Cerebellum (tissue), 4 donors: ENCODE measurements at places on chromosomes 7 and 10. TPM values are rescaled to one million over a fixed set of nuclear protein-coding genes. Genes with fewer than 3 reads are reported as not detected.

- DNase-seq: no peak
These were observed 228.8 kb downstream of the TMEM178B start for GRCh38 chr7:141302617-141303016.

The INA gene
- total RNA-seq: 160 TPM

DNA sequence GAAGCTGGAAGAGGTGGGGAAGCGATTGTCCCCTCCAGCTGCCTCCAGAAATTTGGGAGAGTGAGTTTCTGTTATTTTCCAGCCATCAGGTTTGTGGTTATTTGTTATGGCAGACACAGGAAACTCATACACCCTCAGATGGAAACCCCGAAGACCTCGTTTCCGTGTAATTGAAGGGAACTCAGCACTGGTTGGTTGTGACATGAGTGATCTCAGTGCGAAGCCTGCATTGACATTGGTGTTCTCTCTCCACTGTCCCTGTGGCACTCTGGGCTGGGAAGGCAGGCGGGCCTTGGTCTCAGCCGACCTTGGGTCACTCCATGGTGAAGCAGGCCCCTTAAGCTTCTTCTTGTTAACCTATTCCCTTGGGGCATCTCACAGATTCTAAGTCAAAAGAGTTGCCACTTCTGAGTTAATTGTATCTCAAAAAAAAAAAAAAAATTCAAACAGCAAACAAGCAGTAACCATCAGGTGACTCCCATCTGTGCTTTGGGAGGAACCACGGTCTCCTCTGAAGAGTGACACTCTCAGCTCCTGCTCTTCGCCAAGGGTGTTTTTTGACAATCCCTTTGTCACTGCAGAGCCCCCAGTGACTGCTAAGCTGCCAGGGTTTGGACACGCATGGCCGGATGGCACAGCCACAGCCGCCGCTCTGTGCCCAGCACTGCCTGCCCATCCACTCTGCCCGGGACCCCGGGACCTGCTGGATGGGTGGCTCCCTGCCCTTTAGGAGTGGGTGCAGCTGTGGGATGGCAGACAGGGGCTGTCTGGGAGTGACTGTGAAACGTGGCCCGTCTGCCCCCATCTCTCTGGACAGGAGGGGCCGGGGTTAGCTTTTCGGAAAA lies 233.6 kb downstream of the PRPF18 start:
- DNase-seq: no peak

- no peak for DNase-seq
These were observed 461.4 kb downstream of the KCNMA1 start for GRCh38 chr10:77176232-77176631.

DNA sequence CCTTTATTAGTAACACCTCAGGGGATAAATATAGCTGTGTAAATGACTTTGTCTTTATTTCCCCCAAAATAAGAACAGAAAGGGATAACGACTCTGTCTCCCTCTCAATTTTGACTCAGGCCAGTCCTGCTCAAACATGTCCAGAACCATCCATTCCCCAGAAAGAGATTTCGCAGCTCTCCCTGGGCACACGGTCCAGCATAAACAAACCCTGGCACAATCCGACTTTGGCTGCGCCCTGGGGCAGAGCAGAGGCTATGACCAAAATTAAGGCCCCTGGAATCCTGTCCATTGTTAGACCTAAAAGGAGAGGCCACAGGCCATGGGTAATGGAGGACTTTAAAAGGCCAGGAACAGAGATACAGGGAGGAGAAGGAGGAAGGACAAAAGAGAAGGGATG lies 99.1 kb downstream of the PRPF18 start:
- no peak for DNase-seq
